A549 treated with ZK216348 at 1 μM for 4 hours (cell line): ENCODE measurements at places on chromosomes 4 and X. TPM values are rescaled to one million over a fixed set of nuclear protein-coding genes. Genes with fewer than 3 reads are reported as not detected.

Gene F9
- not detected in 5 replicates for total RNA-seq

Gene COL4A6
- total RNA-seq: 13.2 to 17.1 TPM (median 15.8 TPM) in 5 replicates

Gene GYPE
- total RNA-seq: not detected in 5 replicates

Gene SHROOM4
- total RNA-seq: not detected in 5 replicates

Gene BCAP31
- total RNA-seq: 340 to 404 TPM (median 385 TPM) in 5 replicates

Gene SPANXB1
- total RNA-seq: 2.2 to 3.1 TPM (median 2.3 TPM) in 5 replicates

Gene SASH3
- total RNA-seq: not detected in 5 replicates

Gene FHDC1
- 0.46 to 0.79 TPM (median 0.65 TPM) in 5 replicates for total RNA-seq

Gene GASK1B
- 0.15 to 0.73 TPM (median 0.28 TPM) in 5 replicates for total RNA-seq

Gene UBE2D3
- 201 to 228 TPM (median 219 TPM) in 5 replicates for total RNA-seq

Gene CT45A1
- total RNA-seq: not detected in 5 replicates

Gene GSX2
- not detected in 5 replicates for total RNA-seq

Gene HNRNPH2
- total RNA-seq: 50.5 to 66.5 TPM (median 57.9 TPM) in 5 replicates

Gene AWAT2
- total RNA-seq: not detected in 5 replicates

Gene RBM46
- total RNA-seq: not detected in 5 replicates

Gene GAGE1
- not detected in 5 replicates for total RNA-seq

Gene NLRP2B
- total RNA-seq: not detected in 5 replicates

Gene GRIA3
- not detected in 5 replicates for total RNA-seq

Gene TCEAL7
- total RNA-seq: not detected in 5 replicates

Gene DNAAF6
- total RNA-seq: not detected in 5 replicates

Gene PGAM4
- total RNA-seq: 0.33 to 0.54 TPM (median 0.49 TPM) in 4 of 5 replicates, not detected in the other

Gene DUSP21
- not detected in 5 replicates for total RNA-seq

Gene ADH7
- not detected in 5 replicates for total RNA-seq

Gene VSIG4
- total RNA-seq: not detected in 5 replicates

Gene PARM1
- 0.41 to 0.60 TPM (median 0.48 TPM) in 5 replicates for total RNA-seq

Gene ATP2B3
- 0.05 to 0.21 TPM (median 0.07 TPM) in 4 of 5 replicates, not detected in the other for total RNA-seq

Gene CEP44
- 3.9 to 6.4 TPM (median 5.6 TPM) in 5 replicates for total RNA-seq

Gene FABP2
- not detected in 5 replicates for total RNA-seq

Gene MAGEB10
- total RNA-seq: not detected in 5 replicates

Gene PABPC5
- not detected in 5 replicates for total RNA-seq

Gene SUPT20HL1
- total RNA-seq: not detected in 5 replicates

Gene ADGRG2
- total RNA-seq: 6.9 to 10.2 TPM (median 8.5 TPM) in 5 replicates

Gene GPAT3
- 33.4 to 37.4 TPM (median 34.3 TPM) in 5 replicates for total RNA-seq

Gene CYSLTR1
- total RNA-seq: not detected in 5 replicates

Gene C1QTNF7
- total RNA-seq: not detected in 5 replicates

Gene GLRA3
- not detected in 5 replicates for total RNA-seq

Gene TRMT10A
- 3.8 to 5.2 TPM (median 4.3 TPM) in 5 replicates for total RNA-seq

Gene GPR34
- 0.12 TPM in 1 of 5 replicates, not detected in the others for total RNA-seq

Gene HSFX3
- total RNA-seq: not detected in 5 replicates

Gene SPANXC
- 0.74 to 2.4 TPM (median 0.76 TPM) in 3 of 5 replicates, not detected in the others for total RNA-seq

Gene BMX
- total RNA-seq: not detected in 5 replicates

Gene FHL1
- total RNA-seq: 20.4 to 26.7 TPM (median 23.4 TPM) in 5 replicates

Gene PNMA3
- 0.07 to 0.31 TPM (median 0.20 TPM) in 5 replicates for total RNA-seq

Gene FREM3
- not detected in 5 replicates for total RNA-seq

Gene FMR1NB
- total RNA-seq: not detected in 5 replicates

Gene KANTR
- total RNA-seq: 0.85 to 2.2 TPM (median 1.4 TPM) in 5 replicates

Gene SSX2
- not detected in 5 replicates for total RNA-seq

Gene BANK1
- total RNA-seq: 0.65 to 1.0 TPM (median 0.73 TPM) in 5 replicates

Gene ZNF732
- not detected in 5 replicates for total RNA-seq

Gene IL2RG
- total RNA-seq: 0.09 to 0.21 TPM (median 0.18 TPM) in 3 of 5 replicates, not detected in the others

Gene SLC10A6
- not detected in 5 replicates for total RNA-seq

Gene CASK
- total RNA-seq: 18.9 to 23.6 TPM (median 23.1 TPM) in 5 replicates

Gene IL13RA1
- 40.5 to 63.9 TPM (median 57.5 TPM) in 5 replicates for total RNA-seq
